ENCODE measurements at places on chromosomes 12 and 14. TPM values are rescaled to one million over a fixed set of nuclear protein-coding genes. Genes with fewer than 3 reads are reported as not detected.

GRCh38 chr12:107549651-107550480, 135.7 kb upstream of the PWP1 start:
- no peak for DNase-seq
- no peaks in the 10 kb centered on the region for H3K36me3 ChIP-seq
- no peak overlapping the region for H3K27ac ChIP-seq
- peaks cover 7% of the 10 kb centered on the region for H3K4me1 ChIP-seq
- no peaks in the 10 kb centered on the region for H3K27me3 ChIP-seq
- no peak overlapping the region for H3K4me3 ChIP-seq

- no peak overlapping the region for H3K4me3 ChIP-seq
- DNase-seq: no peak
- no peak overlapping the region for H3K27ac ChIP-seq
- peaks cover 8% of the 10 kb centered on the region for H3K27me3 ChIP-seq
- no peaks in the 10 kb centered on the region for H3K36me3 ChIP-seq
- no peaks in the 10 kb centered on the region for H3K4me1 ChIP-seq
Observed at GRCh38 chr12:103745962-103746361, 95.1 kb downstream of the NT5DC3 start.

- no peak overlapping the region for H3K27ac ChIP-seq
- H3K27me3 ChIP-seq: no peaks in the 10 kb centered on the region
- H3K36me3 ChIP-seq: peaks cover 51% of the 10 kb centered on the region
Observed at GRCh38 chr12:123996581-123996980, 23.6 kb downstream of the ZNF664 start.

GRCh38 chr12:62194616-62195015, 65.6 kb upstream of the USP15 start:
- no peak for DNase-seq
- H3K27ac ChIP-seq: no peak overlapping the region
- H3K36me3 ChIP-seq: no peaks in the 10 kb centered on the region
- H3K4me1 ChIP-seq: peaks cover 33% of the 10 kb centered on the region

DNA sequence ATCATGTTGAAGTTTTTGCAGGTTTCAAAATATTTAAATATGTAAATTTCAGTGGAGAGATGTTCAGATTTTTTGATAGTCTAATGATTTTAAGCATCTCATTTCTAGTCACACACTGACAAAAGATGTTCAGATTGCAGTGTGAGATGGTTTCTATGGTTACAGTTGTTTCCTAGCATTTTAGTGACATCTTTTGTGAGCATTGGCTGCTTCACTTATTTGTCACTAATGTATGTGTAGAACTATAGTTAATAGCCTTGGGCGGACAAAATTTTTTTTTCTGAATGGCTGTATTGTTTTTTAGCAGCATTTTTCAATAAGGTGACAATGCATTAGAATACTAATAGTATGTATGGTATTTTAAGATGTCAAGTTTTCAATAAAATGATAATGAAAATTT, 315.6 kb upstream of the PRKD1 start:
- H3K4me1 ChIP-seq: no peaks in the 10 kb centered on the region
- H3K36me3 ChIP-seq: no peaks in the 10 kb centered on the region
- H3K4me3 ChIP-seq: no peak overlapping the region
- no peak for DNase-seq

DNA sequence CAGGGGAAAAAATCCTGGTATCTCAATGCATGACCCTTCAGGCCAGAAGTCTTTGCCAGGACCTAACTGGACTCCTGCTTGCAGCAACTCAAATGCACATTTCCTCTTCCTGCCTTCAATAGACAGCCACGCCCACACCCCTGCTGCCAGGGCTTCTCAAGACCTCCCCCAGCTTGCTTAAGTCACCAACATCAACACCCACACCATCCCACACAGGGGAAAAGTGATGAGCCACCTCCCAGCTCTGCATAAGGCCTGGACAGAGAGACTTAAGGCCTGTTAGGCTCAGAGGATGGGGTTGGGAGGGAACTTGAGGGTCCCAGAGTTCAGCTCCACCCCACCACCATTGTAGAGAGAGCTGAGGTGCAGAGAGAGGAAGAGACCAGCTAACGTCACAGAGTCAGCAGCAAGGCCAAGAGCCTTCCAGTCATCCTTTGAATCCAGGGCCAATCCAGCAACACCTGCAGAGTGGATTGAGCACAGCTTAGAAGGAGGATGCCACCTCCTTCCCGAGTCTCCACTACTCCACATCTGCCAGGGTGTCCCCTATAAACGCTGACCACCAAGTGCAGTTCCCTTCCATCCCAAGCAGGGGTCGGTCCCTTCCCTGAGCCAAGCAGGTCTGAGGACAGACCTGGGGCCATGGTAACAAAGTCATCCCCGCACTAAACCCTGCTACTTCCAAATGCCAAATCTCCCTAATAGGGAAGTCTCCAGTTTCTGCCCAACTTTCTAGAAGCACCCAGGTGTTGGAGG, 50.0 kb downstream of the KDM2B start:
- peak; percentile 43 for DNase-seq
- peaks cover 65% of the 10 kb centered on the region for H3K36me3 ChIP-seq
- H3K27me3 ChIP-seq: no peaks in the 10 kb centered on the region
- peak overlapping the region; percentile 91 for H3K4me3 ChIP-seq
- H3K4me1 ChIP-seq: peaks cover 66% of the 10 kb centered on the region

DNA sequence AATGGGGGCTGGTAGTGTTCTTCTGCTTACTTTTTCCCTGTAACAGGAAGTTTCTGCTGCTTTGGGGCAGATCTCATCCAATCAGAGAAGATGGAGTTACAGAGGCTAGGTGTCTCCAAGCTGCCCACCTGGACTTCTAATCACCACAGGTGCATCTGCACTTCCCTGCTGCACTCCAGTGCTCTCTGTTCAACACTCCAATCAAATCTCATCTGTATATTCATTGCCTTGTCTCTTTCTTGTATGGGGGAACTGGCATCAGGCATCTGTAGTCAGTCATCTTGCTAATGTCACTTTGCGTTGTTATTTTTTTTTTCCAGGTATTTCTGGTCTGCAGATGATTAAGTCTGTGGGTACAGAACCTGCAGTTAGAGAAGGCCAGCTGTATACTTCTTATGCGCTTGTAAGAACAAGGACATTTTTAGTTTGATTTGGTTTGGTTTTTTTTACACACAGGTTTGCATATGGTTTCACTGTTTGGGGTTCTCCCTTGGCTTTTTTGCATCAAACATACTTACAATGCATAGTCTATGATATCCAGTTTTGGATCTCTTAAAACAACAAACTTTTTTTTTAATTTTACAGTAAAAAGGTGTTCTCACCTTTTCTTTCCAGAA, 116.0 kb downstream of the METTL25 start:
- H3K4me1 ChIP-seq: no peaks in the 10 kb centered on the region
- peaks cover 42% of the 10 kb centered on the region for H3K36me3 ChIP-seq
- H3K4me3 ChIP-seq: no peak overlapping the region
- no peak for DNase-seq

DNA sequence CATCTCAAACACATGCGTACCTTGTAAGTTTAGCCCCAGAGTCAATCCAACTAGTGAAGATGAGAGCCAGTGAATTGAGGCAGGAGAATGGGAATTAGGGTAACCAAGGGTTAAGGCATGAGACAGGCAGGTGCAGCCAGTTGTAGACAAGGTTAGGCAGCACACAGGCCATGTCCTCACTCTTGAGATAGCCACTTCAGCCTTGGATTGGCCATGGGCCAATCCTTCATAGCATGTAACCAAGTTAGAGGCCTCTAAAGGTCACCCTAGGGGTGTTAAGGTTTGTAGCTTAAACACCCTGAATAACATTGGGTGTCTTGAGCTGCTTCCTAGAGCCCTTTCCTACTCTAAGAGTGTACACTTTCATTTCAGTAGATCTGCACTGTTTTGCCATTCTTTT, 208.2 kb upstream of the RBM19 start:
- no peaks in the 10 kb centered on the region for H3K4me1 ChIP-seq
- no peaks in the 10 kb centered on the region for H3K36me3 ChIP-seq
- DNase-seq: no peak

GRCh38 chr14:22836301-22837113, at the start of gene MMP14:
Gene MMP14 (plus strand): TSS chr14:22836585. CDS start chr14:22836818, 233 bp downstream.
- DNase-seq: no peak
- peaks cover 35% of the 10 kb centered on the region for H3K36me3 ChIP-seq
- peak within 1 kb of the TSS; percentile 76 for H3K27ac ChIP-seq
- peak within 1 kb of the TSS; percentile 88 for H3K4me3 ChIP-seq

DNA sequence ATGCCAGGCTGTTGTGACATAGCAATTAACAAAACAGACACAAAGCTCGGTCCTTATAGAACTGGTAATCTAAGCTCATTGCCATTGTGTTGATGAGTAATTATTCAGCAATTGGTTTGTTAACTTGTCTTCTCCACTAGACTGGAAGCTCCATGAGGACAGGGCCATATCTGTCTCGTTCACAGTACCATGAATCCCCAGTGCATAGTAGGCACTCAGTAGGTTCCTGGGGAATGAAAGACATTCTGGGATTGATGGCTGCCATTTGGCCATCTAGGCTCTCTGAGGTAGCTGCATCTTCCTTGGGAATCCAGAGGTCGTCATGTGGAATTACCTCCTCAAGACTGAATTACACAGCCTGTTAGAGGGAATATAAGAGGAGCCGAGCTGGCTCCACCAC, 177.3 kb downstream of the CHST11 start:
- H3K36me3 ChIP-seq: peaks cover 28% of the 10 kb centered on the region
- no peak overlapping the region for H3K27ac ChIP-seq
- DNase-seq: no peak

GRCh38 chr12:89236237-89236636, 116.1 kb downstream of the DUSP6 start:
- no peaks in the 10 kb centered on the region for H3K36me3 ChIP-seq
- H3K27ac ChIP-seq: no peak overlapping the region
- peaks cover 7% of the 10 kb centered on the region for H3K4me1 ChIP-seq
- no peak for DNase-seq
- H3K27me3 ChIP-seq: peaks cover 2% of the 10 kb centered on the region

Gene ADGRD1
- total RNA-seq: 0.47 TPM

Gene EXOC3L4
- total RNA-seq: not detected

Gene ERC1
- total RNA-seq: 57.0 TPM

Gene SENP1
- total RNA-seq: 43.2 TPM

Gene NFATC4
- 9.4 TPM for total RNA-seq

Gene PSEN1
- 42.9 TPM for total RNA-seq

Data from activated B cell treated with CpG ODN at 0.5 μM for 24 hours (primary cell).